ENCODE measurements at places on chromosomes 4 and X.

GRCh38 chr4:121009578-121010478, 62.5 kb downstream of the NDNF start:
- DNase-seq: no peak

DNA sequence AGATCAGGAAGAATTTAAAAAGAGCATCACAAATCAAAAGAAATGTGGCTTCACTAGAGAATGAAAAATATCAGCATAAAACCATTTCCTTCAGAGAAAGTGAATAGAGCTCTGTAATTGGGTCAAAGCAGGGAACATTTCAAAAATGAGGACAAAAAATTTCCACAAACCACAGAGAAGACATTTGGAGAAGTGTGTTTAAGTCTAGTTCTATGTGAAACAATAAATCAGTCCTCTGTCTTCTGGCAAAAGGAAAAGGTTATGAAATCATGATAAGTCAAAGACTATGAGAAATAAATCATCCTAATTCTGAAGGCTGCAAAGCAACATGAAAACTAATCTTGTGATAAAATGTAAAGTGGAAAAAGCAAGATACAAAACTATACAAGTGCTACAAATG, 27.9 kb downstream of the SMPX start:
- DNase-seq: no peak

- no peak for DNase-seq
Observed at GRCh38 chrX:35016051-35016450, 73.5 kb downstream of the FAM47B start.

DNA sequence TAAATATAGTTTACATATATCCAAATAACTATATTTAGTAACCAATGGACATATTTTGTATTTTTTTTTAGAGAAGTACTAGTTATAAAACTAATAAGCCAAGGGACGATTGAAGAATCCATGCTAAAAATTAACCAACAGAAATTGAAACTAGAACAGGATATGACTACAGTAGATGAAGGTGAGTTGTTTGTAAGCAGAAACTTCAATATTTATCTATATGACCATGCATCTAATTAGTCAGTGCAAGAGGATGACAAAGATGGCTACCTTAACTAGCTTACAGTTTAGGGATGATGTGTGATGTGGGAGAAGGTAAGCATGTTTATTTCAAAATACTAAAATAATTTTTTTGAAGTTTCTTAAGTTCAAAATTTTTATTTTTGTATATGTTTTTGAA, 57.7 kb downstream of the HPGDS start:
- DNase-seq: no peak

GRCh38 chrX:41728125-41728524, 4.1 kb downstream of the GPR82 start:
- DNase-seq: no peak

- peak; percentile 33 for DNase-seq
Observed at GRCh38 chr4:55947912-55948725, 626 bp upstream of the CEP135 start.

GRCh38 chrX:14936561-14936960, 63.3 kb downstream of the MOSPD2 start:
- peak; percentile 30 for DNase-seq

- no peak for DNase-seq
Observed at GRCh38 chrX:134423606-134424005, 36.4 kb upstream of the HPRT1 start.

GRCh38 chr4:104073229-104073628, 353.4 kb upstream of the TACR3 start:
- no peak for DNase-seq

GRCh38 chr4:173282626-173283025, 51.5 kb downstream of the HMGB2 start:
- DNase-seq: no peak

DNA sequence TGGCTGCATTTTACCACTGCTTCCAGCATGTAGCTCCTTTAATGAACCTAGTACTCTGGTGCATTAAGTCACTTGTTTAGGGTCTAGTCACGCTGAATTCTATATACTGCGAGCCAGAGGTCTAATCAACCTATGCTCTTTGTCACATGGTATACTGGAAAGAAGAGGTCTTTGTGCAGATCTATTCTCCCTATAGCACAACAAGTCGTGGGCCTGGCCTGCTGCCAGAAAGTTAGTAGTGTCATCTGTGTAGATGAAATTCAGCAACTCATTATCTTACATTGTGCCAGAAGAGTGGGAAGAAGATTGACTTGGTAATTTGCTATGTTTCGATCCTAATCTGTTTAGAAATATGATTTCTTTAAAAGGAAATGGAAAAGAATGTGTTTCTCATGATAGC, 80.8 kb downstream of the AWAT2 start:
- DNase-seq: no peak

DNA sequence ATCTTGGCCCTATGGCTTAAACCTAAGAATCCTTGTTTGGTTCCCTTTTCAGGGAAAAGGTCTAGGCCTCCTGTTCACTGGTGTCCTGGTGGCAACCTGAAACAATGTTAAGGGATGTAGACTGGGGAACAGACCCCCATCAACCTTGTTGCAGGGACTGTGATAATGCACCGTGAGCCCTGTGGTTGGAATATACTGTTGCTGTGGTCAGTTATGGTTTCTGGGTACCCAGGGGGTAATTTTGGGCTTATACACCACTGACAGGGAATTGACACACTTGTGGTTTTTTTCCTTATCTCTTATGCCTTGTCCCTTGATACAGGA, 64.0 kb upstream of the WDR1 start:
- DNase-seq: no peak

- no peak for DNase-seq
Observed at GRCh38 chr4:69601065-69601464, 38.4 kb downstream of the UGT2A2 start.

GRCh38 chr4:150314031-150314430, 235.8 kb downstream of the DCLK2 start:
- DNase-seq: no peak

GRCh38 chrX:125203365-125203736, 116.3 kb upstream of the TEX13C start:
- no peak for DNase-seq

DNA sequence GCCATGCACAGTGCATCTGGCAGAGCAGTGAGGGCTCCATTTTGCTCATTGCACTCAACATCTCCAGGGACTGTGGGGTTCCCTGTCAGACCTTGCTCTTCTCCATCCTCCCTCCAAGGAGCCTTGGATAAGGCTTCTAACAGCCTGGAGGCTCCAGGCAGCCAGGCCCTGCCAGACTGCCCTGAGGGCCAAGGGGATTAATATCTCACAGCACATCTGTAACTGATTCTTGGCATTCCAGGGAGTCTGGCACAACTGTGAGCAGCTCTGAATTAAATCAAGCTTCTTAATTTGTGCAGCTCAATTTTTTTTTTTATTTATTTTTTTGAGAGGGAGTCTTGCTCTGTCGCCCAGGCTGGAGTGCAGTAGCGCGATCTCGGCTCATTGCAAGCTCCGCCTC, 224.5 kb upstream of the PGRMC2 start:
- no peak for DNase-seq

- peak; percentile 92 for DNase-seq
Observed at GRCh38 chr4:72767618-72768302, 198.7 kb upstream of the ADAMTS3 start.

DNA sequence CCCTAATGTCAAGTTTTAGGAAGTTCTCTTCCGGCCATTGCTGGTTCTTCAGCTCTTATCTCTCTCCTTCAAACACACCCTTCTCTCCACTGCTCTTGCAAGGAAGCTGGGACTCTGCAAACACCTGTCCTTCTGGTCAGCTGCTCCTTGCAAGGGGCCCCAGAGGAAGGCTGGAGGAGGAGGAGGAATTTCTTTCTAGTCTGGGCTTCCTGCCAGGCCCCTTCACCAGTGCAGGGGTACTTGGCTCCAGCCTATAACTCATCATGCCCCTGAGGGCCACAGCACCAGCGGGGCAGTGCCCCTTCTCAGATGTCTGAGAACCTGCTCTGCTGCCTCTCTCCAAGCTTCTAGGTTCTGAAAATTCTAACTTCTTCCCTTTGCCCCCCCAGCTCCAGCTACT, 46.7 kb downstream of the REELD1 start:
- no peak for DNase-seq

DNA sequence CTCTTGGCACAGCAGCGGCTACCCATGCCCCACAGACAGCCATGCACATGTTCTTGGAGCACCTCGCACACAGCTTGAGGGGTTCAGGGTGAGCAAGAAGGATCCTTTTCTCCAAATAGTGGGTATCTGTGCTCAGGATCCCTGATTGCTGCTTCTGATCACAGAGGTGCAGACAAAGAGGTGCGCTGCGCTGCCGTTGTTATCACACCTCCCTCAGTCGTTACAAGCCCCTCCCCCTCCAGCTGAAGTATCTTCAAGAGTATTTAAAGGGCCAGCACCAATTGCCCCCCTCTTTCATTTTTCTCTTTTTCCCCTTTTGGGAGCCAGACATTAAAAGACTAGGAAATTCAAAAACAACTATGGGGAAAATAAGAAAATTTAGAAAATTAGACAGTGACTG, 44.3 kb downstream of the NELFA start:
- no peak for DNase-seq

DNA sequence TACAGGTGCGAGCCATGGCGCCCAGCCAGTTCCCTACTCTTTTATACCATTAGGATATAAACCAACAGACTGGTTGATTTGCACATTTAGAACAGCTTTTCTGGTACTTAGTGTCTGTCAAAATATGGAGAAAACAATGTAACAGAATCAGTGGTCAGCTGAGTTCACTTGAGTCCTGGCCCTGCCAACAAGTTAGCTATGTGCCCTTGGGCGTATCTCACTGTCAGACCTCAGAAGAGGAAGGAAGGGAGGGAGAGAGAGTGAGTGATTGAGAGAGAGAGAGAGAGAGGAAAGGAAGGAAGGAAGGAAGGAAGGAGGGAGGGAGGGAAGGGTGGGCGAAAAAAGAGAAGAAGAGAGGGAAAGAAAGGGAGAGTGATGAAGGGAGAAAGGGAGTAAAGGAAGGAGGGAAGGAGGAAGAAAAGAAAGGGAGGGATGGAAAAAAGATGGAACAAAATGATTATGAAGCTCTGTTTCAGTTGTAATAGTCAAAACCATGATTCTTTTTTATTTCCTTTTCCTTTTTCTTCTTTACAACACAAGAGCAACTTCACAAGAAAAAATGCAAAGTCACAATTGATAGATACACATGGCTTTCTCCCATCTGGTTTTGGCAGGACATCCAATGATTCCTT, 55.7 kb upstream of the PDGFRA start:
- no peak for DNase-seq

DNA sequence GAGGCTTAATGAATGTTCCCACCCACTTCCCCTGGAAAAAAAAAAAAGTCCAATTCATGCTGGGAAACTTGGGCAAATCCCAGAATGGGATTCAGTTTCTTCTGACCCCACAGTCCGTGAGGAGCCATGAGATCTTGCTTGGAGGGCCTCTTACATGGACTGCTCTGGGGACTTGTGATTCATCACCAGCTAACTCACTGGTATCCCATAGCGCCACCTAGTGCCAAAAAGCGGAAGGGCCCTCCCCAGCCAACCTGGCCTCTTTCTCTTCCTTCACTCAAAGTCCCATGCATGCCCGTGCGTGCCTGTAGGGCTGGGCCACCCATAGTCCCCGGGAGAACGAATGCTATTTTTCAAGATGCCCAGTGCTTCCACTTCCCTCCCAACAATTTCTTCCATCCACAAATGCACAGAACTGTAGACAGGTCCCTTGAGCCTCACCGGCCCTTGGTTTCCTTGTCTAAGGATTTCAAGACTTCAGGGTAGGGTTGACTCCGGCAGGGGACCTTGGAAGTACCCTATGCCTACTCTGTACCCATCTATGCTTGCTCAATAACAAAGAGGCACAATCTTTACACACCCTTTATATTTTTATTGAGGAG, 5.1 kb downstream of the RTL5 start:
- no peak for DNase-seq

- no peak for DNase-seq
Observed at GRCh38 chrX:9997041-9997440, 29.9 kb downstream of the CLDN34 start.

DNA sequence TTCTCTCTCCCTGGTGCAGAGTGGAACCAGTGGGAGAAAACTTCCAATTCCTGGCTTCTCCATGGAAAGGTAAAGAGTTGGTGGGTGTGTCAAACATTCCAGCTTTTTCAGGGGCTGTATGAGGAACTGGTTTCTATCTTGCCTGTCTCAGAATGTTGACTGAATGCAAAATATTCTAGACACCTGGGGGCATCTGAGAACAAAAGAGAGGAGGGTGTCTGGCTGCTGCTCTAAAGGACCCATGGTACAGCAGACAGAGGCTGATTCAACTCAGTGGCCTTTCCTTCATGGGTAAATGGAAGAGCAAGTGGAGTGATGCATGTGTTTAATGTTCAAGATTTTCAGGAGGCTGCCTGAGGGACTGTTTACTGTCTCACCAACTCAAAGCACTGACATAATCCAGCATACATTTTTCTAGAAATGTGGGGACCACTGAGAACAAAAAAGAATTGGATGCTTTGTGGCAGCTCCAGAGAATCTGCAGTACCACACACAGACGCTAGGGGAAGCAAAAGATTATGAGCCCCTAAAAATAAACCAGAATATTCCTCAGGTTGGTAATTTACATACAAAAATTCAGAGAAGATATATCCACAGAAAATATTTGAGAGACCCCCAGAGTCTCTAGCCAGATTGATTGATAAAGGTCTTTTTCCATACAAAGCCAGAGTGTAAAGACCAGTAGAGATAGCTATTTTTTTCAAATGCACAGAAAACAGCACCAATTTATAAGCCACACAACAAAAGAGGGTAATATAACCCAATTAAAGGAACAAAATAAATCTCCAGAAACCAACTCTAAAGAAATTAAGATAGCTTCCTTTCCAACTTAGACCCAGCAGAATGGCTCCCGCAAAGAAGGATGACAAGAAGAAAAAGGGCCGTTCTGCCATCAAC, 48.0 kb upstream of the STARD8 start:
- DNase-seq: no peak

GRCh38 chr4:30005995-30006394, 714.2 kb upstream of the PCDH7 start:
- DNase-seq: no peak

DNA sequence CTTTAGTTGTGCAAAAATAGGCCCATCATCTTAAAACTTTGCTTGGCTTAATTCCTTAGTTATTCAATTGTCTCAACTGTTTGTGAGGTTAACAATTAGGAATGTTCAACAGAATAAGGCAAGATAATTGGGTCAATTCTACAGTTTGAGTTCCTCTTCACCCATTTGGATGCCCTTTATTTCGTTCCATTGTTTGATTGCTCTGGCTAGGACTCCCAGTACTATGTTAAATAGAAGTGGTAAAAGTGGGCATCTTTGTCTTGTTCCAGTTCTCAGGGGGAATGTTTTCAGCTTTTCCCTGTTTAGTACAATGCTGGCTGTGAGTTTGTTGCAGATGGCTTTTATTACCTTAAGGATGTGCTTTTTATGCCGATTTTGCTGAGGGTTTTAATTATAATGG, 761.5 kb upstream of the GRIA3 start:
- DNase-seq: no peak

- DNase-seq: no peak
Observed at GRCh38 chrX:136626891-136627290, 21.1 kb upstream of the CD40LG start.

DNA sequence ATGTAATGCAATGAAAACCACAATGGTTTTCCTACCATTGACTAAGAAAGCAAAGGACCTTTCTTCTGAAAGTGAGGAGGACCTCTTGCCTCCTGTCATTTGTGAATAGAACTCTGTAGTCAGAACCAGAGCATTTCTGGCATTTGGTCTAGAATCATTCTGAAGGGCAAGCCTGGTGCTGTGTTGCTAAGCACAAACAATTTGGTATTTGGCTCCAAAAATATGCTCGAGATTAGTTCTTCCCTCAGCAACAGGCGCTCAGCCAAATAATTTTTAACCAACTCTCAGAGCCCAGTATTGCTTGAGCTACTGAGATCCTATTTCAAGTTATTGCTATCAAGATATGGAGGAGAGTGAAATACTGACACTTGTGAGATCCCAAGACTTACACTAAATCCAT, 71.0 kb downstream of the SNCA start:
- no peak for DNase-seq

- DNase-seq: no peak
Observed at GRCh38 chr4:4439782-4440181, 52.9 kb downstream of the NSG1 start.
